ENCODE measurements at places on chromosomes 11 and 22.

GRCh38 chr11:12695873-12696272, 21.7 kb downstream of the TEAD1 start:
- no peaks in the 10 kb centered on the region for H3K36me3 ChIP-seq
- DNase-seq = no peak
- H3K4me3 ChIP-seq = no peak overlapping the region
- H3K27ac ChIP-seq = no peak overlapping the region
- peaks cover 48% of the 10 kb centered on the region for H3K4me1 ChIP-seq

- no peak overlapping the region for H3K27ac ChIP-seq
- no peaks in the 10 kb centered on the region for H3K27me3 ChIP-seq
- peaks cover under 1% of the 10 kb centered on the region for H3K4me1 ChIP-seq
- no peak for DNase-seq
These were observed 21.4 kb downstream of the RBX1 start for GRCh38 chr22:40972587-40972986.

GRCh38 chr11:43825217-43825816, 55.3 kb upstream of the ALKBH3 start:
- no peak overlapping the region for H3K4me3 ChIP-seq
- peaks cover 3% of the 10 kb centered on the region for H3K4me1 ChIP-seq
- no peaks in the 10 kb centered on the region for H3K36me3 ChIP-seq
- H3K27ac ChIP-seq = no peak overlapping the region
- H3K27me3 ChIP-seq = no peaks in the 10 kb centered on the region
- DNase-seq = peak; percentile 45

DNA sequence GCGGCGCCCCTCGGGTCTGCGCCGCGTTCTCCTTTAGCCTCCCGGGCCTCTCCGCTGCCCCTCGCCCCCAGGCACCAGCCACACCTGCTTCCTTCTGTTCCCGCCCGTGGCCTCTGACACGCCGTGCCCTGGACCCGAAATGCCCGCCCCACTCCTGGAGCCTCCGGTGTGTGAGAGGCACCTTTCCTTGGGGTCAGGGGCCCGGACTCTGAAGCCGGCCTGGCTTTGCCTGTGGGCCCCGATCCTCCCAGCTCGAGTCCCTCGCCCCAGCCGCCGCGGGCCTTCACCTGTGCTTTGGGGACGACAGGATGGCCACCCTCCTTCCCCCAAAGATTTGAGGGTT, 661 bp upstream of the CDPF1 start:
- peaks cover 6% of the 10 kb centered on the region for H3K4me1 ChIP-seq
- H3K27ac ChIP-seq = no peak overlapping the region
- H3K4me3 ChIP-seq = peak overlapping the region; percentile 67
- DNase-seq = no peak
- H3K27me3 ChIP-seq = no peaks in the 10 kb centered on the region

- no peaks in the 10 kb centered on the region for H3K27me3 ChIP-seq
- H3K4me3 ChIP-seq = peak overlapping the region; percentile 58
- H3K27ac ChIP-seq = peak overlapping the region; percentile 65
- peaks cover 33% of the 10 kb centered on the region for H3K4me1 ChIP-seq
- no peaks in the 10 kb centered on the region for H3K36me3 ChIP-seq
- peak; percentile 94 for DNase-seq
These were observed 88.9 kb downstream of the MAML2 start for GRCh38 chr11:96254087-96254486.

GRCh38 chr22:31477329-31477728, 12.3 kb downstream of the EIF4ENIF1 start:
- peaks cover 9% of the 10 kb centered on the region for H3K36me3 ChIP-seq
- no peaks in the 10 kb centered on the region for H3K27me3 ChIP-seq
- no peaks in the 10 kb centered on the region for H3K4me1 ChIP-seq
- no peak for DNase-seq

- no peaks in the 10 kb centered on the region for H3K4me1 ChIP-seq
- H3K4me3 ChIP-seq = no peak overlapping the region
- H3K27me3 ChIP-seq = no peaks in the 10 kb centered on the region
- H3K36me3 ChIP-seq = no peaks in the 10 kb centered on the region
- no peak overlapping the region for H3K27ac ChIP-seq
These were observed 129.8 kb upstream of the KIRREL3 start for GRCh38 chr11:127130321-127130720.

DNA sequence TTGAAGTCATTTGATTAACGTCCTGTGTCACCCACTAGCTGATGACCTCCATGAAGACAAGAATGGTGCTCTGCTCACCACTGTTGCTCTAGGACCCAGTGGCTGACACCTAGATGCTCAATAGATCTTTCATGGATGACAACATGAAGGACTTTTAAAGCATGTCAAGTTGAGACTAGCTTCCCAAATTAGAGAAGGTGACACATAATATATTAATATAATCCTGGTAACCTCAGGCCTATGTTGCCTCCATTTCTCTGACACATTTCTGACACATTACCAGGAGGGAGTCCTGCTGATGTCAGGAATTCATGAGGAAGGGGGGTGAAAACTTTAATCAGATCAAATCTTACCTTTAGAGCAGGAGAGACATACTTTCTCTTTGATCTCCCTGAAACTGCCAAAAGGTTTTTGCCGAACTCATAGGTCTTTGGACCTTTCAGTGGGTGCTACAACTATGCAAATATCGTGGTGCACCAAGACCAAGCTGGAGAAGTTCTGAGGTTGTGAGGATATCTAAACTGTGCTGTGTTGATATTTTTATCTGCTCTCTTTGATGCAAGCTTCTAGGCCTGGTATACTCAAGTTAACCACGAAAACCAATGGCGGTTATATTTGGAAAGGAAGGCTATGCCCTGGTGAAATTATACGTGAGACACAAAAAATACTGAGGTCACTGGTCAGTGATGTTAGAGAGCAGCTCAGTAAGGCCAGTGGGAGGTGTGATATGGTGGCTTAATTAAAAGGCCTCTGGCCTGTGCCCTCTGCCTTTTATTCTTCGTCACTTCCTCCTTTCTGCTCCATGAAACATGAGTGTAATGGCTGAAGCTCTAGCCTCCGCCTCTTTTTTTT, 13.2 kb upstream of the AMPD3 start:
- H3K4me1 ChIP-seq = no peaks in the 10 kb centered on the region
- no peak overlapping the region for H3K4me3 ChIP-seq
- no peaks in the 10 kb centered on the region for H3K36me3 ChIP-seq
- DNase-seq = no peak

- no peak overlapping the region for H3K27ac ChIP-seq
- no peaks in the 10 kb centered on the region for H3K27me3 ChIP-seq
- no peak for DNase-seq
- H3K4me3 ChIP-seq = no peak overlapping the region
- H3K4me1 ChIP-seq = no peaks in the 10 kb centered on the region
These were observed 29.1 kb downstream of the LRFN4 start for GRCh38 chr11:66885950-66886440.

- peaks cover 24% of the 10 kb centered on the region for H3K4me1 ChIP-seq
- no peaks in the 10 kb centered on the region for H3K36me3 ChIP-seq
- no peaks in the 10 kb centered on the region for H3K27me3 ChIP-seq
- H3K4me3 ChIP-seq = no peak overlapping the region
- peak overlapping the region; percentile 22 for H3K27ac ChIP-seq
These were observed 19.4 kb downstream of the SUSD2 start for GRCh38 chr22:24200619-24201212.

- H3K4me1 ChIP-seq = no peaks in the 10 kb centered on the region
- no peaks in the 10 kb centered on the region for H3K36me3 ChIP-seq
- no peak overlapping the region for H3K27ac ChIP-seq
- no peaks in the 10 kb centered on the region for H3K27me3 ChIP-seq
- no peak overlapping the region for H3K4me3 ChIP-seq
- DNase-seq = no peak
These were observed 494.5 kb upstream of the LARGE1 start for GRCh38 chr22:34414467-34415440.

GRCh38 chr11:61637277-61637676, 42.9 kb upstream of the DAGLA start:
- H3K27ac ChIP-seq = no peak overlapping the region
- no peak for DNase-seq
- H3K4me3 ChIP-seq = no peak overlapping the region
- H3K36me3 ChIP-seq = no peaks in the 10 kb centered on the region
- H3K4me1 ChIP-seq = no peaks in the 10 kb centered on the region

DNA sequence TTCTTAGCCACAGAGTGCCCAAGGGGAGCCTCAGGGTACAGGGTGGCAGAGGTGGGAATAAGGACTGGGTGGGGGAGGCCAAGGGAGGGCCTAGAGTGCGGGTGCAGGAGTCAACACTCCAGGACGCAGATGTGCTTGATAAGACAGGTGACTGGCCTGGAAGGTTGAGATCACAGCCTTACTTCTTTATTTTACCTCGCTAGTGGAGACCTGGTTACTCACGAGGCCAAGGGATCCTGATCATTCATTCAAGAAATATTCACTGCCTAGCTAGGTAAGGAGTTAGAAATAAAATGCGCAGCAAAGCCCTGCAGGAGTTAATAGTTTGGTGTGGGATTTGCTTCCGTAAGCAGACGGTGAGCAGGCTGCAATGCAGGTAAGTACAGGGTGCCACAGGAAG, 13.2 kb upstream of the PEX26 start:
- H3K36me3 ChIP-seq = no peaks in the 10 kb centered on the region
- H3K4me3 ChIP-seq = no peak overlapping the region
- no peaks in the 10 kb centered on the region for H3K4me1 ChIP-seq
- no peak for DNase-seq

DNA sequence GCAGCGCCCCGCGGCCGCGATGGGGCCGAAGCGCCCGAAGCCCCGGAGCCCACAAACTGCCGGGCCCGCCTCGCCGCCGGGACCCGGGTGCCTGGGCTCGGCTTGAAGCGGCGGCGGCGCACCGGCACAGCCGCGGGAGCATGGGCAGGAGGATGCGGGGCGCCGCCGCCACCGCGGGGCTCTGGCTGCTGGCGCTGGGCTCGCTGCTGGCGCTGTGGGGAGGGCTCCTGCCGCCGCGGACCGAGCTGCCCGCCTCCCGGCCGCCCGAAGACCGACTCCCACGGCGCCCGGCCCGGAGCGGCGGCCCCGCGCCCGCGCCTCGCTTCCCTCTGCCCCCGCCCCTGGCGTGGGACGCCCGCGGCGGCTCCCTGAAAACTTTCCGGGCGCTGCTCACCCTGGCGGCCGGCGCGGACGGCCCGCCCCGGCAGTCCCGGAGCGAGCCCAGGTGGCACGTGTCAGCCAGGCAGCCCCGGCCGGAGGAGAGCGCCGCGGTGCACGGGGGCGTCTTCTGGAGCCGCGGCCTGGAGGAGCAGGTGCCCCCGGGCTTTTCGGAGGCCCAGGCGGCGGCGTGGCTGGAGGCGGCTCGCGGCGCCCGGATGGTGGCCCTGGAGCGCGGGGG, 346 bp downstream of the FJX1 start:
- no peak for DNase-seq
- peak overlapping the region; percentile 62 for H3K4me3 ChIP-seq
- peaks cover 39% of the 10 kb centered on the region for H3K4me1 ChIP-seq
- H3K27ac ChIP-seq = peak overlapping the region; percentile 92

DNA sequence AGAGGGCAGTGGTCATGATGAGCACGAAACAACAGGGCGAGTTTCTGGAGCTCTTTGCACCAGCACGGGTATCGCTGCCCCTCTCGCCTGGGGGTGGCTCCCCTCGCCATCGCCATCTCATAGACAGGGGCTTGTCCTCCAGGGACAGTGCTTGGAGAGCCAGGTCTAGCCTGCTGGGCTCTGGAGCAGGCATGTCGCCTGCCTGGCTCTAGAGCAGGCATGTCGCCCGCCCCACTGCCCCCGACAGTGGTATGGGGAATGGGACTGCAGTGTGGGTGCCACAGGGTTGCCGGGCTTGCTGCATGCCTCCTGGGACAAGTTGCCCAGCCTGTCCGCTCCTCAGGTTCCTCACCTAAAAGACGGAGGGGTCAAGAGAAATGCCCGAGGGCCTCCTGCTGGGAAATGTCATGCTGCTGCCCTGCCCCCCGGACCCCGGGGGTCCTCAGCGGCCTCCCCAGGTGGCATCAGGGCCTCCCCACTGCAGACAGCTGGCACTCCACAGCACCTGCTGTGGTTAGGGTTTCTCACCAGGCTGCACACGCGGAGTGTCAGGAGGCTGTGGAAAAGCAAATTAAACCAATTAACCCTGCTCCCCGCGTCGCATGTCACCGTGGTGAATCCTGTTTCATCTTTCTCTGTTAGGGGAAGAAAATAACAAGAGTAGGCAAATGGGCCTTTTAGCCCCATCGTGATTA, 403.0 kb downstream of the TBC1D22A start:
- H3K4me3 ChIP-seq = no peak overlapping the region
- peak overlapping the region; percentile 27 for H3K27ac ChIP-seq
- DNase-seq = no peak
- H3K36me3 ChIP-seq = no peaks in the 10 kb centered on the region

- H3K27me3 ChIP-seq = no peaks in the 10 kb centered on the region
- H3K4me1 ChIP-seq = peaks cover 30% of the 10 kb centered on the region
- H3K27ac ChIP-seq = peak within 1 kb of the TSS; percentile 98
- peak within 1 kb of the TSS; percentile 100 for H3K4me3 ChIP-seq
- DNase-seq = peak; percentile 70
These were observed at the start of gene EP300 for GRCh38 chr22:41092023-41092817. EP300 (plus strand) TSS chr22:41092592; CDS start chr22:41093005, 413 bp downstream.

DNA sequence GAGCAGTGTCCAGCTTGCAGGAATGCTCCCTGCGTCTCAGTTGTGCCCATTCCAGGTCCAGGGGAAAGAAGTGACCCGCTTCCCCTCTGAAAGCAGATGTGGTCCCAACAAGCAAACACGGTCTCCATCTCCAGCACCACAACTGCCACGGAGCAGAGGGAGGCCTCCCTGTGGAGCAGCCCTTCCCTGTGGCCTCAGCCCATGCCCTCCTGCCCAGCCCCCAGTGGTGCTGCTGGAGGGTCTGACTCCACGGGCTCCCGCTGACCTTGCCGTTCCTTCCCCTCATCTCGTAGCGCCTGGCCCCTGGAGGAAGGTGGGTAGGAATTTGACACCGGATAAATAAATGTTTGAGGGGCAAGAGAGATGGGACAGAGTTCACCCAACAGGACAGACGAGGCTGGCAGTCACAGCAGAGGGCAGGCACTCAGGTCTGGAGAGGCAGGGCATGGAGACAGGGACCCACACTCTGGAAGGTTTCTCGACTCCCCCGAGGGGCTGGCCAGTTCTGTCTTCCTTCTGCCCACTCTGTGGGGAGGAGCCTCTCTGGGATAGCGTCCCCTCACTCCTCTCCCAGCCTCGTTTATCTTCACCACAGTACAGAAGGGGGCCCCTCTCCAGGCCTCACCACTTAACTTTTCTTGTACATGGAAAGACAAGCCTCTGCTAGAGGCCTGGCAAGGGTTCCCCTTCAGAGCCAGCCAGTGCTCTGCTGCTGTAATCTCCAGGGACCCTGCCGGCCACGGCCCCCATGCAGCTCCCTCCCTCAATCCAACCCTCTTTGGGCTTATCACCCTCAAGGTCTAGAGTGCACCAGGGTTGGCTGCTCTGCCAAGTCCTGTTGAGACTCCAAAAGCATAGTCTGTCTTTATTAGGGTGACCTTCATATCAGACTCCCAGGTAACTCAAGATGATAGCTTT, 7.5 kb upstream of the ST3GAL4 start:
- DNase-seq = no peak
- peak overlapping the region; percentile 82 for H3K27ac ChIP-seq
- H3K4me3 ChIP-seq = no peak overlapping the region
- H3K36me3 ChIP-seq = no peaks in the 10 kb centered on the region

DNA sequence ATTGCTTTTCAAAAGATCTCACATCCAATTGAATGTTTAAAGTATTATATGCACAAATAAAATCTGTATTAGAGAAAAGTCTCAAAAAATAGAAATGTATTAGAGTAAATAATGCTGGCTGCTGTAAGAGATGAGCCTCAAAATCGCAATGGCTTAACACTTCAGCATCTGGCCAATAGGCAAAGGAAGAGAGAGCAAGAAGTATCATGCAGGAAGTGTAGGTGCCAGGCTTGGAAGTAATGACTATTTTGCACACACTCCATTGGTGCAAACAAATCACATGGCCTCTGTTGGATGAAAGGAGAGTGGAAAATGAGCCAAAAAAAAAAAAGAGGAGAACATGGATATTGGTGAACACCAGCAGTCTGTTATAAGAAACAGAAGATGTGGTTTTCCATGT, 193.0 kb upstream of the E2F8 start:
- no peak overlapping the region for H3K4me3 ChIP-seq
- H3K27ac ChIP-seq = no peak overlapping the region
- H3K4me1 ChIP-seq = peaks cover 20% of the 10 kb centered on the region
- DNase-seq = no peak
- H3K27me3 ChIP-seq = no peaks in the 10 kb centered on the region
- no peaks in the 10 kb centered on the region for H3K36me3 ChIP-seq
